NCI-H1694 treated with DMSO at 0.1 percent for 48 hours (cell line): ENCODE measurements at places on chromosomes 1 and 21.

DNA sequence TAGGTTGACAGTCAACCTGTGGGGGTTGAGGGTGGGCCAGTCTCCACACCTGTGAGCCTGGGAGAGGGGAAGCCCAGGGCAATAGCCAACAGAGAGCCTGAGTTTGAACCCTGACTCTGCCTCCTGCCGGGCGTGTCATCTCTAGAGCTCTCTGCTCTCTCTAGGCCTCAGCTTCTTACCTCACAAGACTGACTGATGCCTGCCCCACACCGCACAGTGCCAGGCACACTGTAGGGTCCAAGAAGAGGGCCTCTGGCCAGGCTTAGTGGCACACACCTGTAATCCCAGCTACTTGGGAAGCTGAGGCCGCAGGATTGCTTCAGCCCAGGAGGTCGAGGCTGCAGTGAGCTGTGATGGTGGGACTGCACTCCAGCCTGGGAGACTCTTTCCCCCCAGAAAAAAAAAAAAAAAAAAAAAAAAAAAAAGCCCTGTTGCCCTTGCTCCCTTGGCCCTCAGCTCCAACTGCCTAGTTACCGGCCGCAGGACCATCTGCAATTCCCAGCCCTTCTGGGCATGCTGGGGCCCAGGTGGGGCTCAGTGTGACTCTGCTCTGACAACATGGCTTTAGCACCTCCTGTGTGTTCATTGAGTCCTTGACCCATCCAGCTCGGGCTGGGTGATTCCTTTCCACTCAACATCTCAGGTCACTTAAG lies 25.1 kb downstream of the GRHL3 start:
- DNase-seq = no peak

DNA sequence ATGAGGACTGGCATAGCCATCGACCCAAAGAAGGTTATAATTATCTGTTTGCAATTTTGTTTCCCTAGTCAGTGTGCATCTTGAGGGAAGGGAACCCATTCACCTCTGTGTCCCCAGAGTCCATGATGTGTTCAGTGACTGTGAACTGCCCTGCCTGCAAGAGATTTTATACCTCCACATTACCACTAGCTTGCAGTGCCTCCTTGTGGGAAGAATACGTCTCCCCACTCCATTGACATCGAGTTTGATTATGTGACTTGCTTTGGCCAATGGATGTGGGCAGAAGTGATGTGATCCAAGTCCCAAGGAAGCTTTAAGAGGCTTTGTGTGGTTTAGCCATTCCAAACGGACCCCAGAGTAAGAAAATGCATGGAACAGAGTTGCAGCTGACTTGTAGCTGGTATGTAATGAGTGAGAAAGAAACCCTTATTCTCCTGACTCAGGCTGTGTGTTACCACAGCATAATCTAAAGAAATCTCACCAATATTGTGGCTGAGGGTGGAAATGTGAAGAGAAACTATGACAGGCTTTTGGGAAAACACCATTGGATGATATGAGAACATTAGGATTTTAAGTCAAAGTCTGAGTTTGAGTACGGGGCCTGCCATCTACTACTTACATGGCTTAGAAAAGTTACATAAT lies 47.8 kb upstream of the NRDC start:
- no peak for DNase-seq

DNA sequence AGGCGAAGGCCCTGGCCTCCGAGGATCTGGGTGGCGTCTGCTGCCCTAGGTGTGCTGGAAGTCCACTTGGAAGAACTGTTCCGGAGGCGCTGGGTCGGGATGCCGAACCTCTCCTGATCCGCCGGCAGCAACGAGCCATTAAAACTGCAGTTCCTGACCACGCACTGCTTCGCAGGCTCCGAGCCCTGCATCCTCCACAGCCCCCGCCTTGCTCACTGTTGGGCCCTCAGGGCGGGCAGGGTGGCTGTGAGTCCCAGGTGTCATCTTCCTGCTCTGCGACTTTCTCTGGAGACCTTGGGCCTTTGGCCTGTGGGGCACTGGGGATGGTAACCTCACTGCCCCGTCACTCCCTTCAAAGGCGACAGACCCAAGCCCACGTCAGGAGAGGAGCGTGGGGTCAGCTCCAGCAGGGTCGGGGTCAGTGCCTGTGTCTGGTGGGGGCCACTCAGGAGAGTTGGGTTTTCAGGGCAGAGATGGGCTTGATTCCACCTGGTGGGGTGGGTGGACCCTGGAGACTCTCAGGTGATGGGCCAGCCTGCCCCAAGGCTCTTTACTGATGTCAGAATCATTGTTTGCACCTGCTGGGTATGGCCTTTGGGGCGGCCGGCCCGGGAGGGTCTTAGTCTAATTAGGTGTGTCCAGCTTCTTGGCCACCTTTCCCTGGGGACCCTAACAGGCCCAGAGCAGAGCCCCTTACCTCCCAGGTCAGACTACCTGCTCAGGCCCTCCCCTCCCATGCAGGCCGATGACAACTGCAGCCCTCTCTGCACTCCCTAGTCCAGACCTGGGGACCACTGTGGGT lies 3.1 kb downstream of the PRXL2B start:
- no peak for DNase-seq

- no peak for DNase-seq
Measured at GRCh38 chr1:234643111-234643849, 33.3 kb upstream of the IRF2BP2 start.

DNA sequence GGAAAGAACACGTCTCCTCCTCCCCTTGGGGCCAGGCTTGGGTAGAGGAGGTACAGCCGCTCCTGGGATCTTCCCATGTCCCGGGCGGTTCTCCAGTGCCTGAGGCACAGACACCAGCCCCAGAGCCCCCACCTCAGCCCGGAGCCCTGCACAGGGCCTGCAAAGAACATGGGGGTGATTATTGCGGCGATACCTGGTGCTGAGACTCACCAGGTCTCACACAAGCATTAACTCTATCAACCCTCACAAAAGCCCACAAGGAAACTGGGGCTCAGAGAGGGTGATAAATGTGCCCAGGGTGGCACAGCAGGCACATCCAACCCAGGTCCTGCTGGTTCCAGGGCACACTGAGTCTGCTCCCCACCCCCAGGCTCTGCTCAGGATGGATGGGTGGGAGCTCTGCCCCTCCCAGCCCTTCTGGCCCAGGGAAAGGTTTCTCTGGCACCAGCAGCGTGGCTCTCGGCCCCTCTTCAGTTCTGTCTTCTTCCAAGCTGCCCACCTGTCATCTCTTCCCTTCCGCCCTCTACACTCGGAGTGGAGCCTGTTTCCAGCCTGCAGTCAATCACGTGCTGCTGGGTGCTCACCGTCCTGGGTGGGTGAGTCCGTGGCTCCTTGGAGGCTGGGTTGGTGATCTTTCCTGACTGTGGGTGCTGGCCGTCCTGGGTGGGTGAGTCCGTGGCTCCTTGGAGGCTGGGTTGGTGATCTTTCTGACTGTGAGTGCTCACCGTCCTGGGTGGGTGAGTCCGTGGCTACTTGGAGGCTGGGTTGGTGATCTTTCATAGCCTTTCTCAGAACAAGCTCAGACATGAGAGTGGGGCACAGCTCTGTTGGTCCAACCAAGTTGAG lies 53.6 kb upstream of the AJAP1 start:
- DNase-seq = no peak

DNA sequence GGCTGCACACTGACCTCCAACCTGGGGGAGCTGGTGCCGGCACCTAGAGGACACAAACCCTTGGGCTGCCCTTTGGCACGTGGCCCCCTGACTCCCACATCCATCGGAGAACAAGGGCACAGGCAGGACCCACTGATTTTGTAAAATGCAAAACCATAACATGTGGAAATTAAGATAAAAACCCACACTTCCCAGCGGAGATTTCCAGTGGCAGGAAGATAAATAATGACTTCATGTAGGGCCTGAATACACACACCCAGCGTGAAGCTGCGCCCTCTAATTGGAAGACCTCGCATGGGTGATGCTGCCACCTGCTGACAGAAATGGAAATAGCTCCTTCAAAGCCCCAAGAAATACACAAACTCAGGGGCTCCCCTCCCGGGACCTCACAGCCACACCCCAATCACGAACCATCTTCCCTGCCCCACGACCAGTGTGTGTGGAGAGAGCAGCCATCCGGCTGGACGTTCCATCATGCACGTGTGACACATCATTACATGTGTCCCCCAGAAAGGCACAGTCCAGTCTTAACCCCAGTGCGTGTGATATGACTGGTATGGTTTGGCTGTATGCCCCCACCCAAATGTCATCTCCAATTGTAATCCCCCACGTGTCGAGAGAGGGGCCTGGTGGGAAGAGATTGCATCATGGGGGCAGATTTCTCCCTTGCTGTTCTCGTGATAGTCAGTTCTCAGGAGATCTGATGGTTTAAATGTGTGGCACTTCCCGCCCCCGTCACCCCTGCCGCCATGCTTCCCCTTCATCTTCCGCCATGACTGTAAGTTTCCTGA lies 5.7 kb upstream of the TPRG1L start:
- peak; percentile 69 for DNase-seq

GRCh38 chr1:55015731-55016620 lies 17.2 kb downstream of the BSND start:
- no peak for DNase-seq

- DNase-seq = no peak
Measured at GRCh38 chr21:44497703-44498126, 42.3 kb downstream of the KRTAP10-1 start.

GRCh38 chr1:78833491-78833890 lies 173.0 kb downstream of the ADGRL4 start:
- DNase-seq = no peak

- DNase-seq = no peak
Measured at GRCh38 chr1:228140724-228141225, 696 bp downstream of the GUK1 start.

GRCh38 chr1:229285440-229285839 lies 14.5 kb downstream of the RAB4A start:
- no peak for DNase-seq

GRCh38 chr21:24210130-24210529 lies 1397.2 kb downstream of the MRPL39 start:
- DNase-seq = no peak

GRCh38 chr1:185408700-185409270 lies 91.7 kb upstream of the IVNS1ABP start:
- DNase-seq = no peak

GRCh38 chr1:76695535-76695934 lies 171.7 kb upstream of the ST6GALNAC5 start:
- no peak for DNase-seq

GRCh38 chr1:245051349-245052221 lies 103.2 kb upstream of the KIF26B start:
- DNase-seq = no peak

DNA sequence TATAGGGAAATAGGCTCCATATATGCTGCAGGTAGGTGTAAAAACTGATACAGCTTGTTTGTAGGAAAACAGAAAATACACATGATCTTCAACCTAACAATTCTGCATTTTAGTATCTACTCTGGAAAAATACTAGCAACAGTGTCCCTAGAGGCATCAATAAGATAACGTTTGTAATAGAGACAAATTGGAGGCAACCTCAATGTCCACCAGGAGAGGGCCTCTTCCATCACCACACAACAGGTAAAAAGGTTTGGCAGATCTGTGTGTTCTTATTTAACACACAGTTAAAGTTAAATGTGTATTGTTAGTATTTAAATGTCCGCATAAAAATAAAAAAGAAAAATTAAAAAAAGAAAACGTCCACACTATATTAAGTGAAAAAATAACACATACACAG lies 5.4 kb downstream of the EIF2D start:
- peak; percentile 47 for DNase-seq
